ENCODE measurements at places on chromosomes 2 and 18.

DNA sequence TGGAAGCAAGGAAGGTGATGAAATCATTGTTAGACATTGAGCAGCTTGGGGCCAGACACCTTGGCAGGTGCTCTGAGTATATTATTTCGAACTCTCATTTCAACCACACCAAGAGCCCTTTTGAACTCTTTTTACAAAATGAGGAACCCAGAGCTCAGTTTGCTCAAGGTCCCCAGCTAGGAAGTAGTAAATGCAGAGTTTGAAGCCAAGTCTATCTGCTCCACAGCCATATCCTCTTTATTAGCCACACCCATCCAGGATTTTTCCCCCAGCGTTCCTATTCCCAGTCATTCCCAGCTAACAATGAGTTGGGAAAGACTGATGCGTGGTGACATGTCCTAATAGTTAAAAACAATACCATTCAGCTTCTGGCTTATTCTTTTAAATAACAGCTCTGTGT, 40.2 kb downstream of the SEMA4F start:
- DNase-seq = no peak

DNA sequence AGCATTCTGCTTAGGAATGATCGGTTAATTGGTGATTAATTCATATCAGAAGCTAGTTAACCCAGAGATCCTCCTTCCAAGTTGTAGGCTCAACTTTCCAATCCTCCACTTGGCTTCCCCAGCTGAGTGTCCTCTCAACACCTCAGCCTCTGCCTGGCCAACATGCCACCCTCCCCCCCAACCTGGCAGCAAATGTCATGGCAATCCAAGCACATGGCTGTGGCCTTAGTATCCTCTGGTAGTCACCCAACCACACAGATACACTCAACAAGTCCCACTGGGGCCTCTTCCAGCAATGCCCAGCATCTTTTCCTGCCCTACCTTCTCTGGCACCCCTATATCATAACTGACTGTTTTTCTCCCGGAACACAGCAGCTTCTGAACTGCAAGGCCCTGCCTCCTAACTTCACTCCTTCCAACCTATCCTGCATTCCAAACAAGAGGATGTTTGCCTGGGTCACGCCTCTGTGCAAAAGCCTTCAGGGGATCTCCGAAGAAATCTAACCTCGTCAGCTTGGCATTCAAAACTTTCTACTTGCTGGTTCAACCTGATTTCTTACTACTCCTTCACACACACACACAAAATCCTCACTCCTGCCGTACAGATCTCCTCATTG, 195.0 kb downstream of the CYP26B1 start:
- no peak for DNase-seq

DNA sequence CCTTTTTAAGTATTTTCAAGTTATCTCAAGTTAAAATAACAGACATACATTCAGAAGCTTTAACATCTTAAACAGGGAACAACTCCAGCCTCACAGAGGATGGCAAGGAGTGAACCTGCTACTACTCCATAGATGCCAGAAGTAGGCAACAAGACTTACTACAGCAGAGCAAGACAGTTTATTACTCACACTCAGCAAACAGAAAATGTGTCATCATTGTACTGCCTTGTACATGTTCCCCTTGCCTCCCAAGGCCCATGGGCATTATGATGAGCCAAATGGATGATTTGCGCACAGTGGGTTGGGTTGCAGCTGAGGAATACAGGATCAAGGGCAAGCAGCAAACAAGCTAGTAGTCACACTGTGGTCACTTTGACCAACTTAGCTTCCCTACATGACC, 80.6 kb upstream of the VRK2 start:
- DNase-seq = no peak

DNA sequence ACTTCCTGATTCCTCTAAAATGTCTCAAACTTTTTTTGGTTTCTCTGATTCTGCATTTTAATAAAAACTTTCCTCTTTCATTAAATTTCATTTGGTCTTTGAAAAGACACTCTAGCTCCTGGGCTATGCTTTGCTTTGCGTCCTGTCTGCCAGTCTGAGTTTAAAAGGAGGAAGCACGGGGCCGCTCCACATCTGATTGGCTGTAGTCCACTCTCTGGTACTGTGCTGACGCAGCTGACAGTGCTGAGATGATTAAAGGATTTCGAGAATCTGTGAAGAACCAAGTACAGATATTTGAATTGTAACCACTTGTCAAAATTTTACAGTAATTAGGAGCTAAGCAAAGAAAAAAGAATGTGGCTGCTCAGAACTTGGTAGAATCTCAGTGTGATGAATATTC, 199.6 kb upstream of the HNMT start:
- DNase-seq = no peak

DNA sequence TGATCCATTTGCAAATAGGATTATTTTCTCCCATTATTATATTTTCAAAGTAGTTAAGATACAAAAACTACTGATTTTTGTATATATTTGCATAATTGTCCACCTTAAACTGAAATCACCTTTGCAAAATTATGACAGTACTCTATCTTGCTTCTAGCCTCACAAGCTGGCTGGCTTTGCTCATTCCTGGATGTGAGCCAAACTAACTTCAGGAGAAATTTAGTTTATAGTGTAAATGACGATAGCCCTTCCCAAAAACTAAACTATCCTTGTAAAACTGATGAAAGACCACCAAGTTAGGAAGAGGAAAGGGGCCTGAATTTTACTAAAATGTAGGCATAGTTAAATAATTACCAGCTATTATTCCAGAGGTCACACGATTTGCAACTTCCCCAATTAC, 87.3 kb downstream of the ADD2 start:
- DNase-seq = no peak

DNA sequence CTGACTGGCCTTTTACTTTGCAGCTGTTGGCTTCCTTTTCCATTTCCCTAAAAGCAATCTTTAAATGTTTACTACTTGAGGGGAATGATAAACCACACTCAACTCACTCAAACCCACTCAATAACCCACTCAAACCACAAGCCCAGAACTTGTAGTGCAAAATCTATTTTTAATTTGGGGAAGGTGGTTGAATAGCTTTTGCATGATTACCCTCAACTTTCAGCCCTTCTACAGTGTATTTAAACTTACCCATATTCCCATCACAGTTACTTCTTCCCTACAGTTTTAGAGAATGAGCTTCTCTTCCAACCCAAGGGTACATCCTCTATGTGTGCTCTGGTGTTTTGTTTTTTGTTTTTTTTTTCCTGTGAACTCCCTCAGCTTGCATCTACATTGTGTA, 636.1 kb downstream of the TDRD15 start:
- no peak for DNase-seq

DNA sequence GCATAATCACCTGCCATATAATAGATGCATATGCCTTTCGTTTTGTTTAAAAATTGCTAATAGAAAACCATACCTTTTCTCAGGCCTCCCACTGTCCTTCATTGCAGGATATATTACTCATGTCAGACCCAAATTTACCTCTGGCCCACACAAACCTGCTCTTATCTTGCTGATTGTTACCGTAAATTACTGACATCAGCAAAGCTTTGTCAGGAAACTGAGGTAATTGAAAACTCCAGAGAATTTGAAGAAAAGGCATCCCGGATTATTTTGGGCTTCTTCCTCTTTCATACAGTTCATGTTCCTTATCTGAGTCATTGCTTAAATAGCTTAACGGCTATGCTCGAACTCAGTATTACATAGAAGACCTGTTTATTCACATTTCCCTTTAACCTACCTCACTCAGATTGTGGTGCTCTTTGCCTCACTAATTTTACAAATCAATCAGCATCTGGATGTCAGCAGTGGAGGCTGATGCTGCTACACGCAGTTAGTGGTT, 145.7 kb downstream of the ZEB2 start:
- DNase-seq = no peak

- DNase-seq = no peak
These were observed 18.9 kb downstream of the TGIF1 start for GRCh38 chr18:3468833-3469232.

- DNase-seq = no peak
These were observed 219.0 kb downstream of the ACTR3 start for GRCh38 chr2:114108824-114109416.

GRCh38 chr2:10859278-10859677, 46.7 kb upstream of the PDIA6 start:
- no peak for DNase-seq

- no peak for DNase-seq
These were observed 757 bp downstream of the HDHD2 start for GRCh38 chr18:47149457-47150028.

Measured in activated T-cell treated with anti-CD3 and anti-CD28 coated beads for 48 hours (primary cell).